ENCODE measurements at places on chromosomes 7 and 10. TPM values are rescaled to one million over a fixed set of nuclear protein-coding genes. Genes with fewer than 3 reads are reported as not detected.

Gene CYP2C8
- polyA plus RNA-seq = not detected

Gene ZNF487
- polyA plus RNA-seq = 4.0 TPM

Gene ASZ1
- 0.03 TPM for polyA plus RNA-seq

Gene CNNM1
- 1.0 TPM for polyA plus RNA-seq

Gene RAB19
- not detected for polyA plus RNA-seq

GRCh38 chr7:8549046-8549445 is 115.6 kb downstream of the NXPH1 start:
- H3K4me3 ChIP-seq = no peak overlapping the region
- H3K27ac ChIP-seq = no peak overlapping the region

GRCh38 chr7:732094-732541 is 5.0 kb upstream of the PRKAR1B start:
- peaks cover 4% of the 10 kb centered on the region for H3K36me3 ChIP-seq
- H3K27me3 ChIP-seq = no peaks in the 10 kb centered on the region
- DNase-seq = peak; percentile 38
- no peak overlapping the region for H3K27ac ChIP-seq
- H3K4me1 ChIP-seq = peaks cover 7% of the 10 kb centered on the region

GRCh38 chr10:16116404-16117304 is 256.3 kb upstream of the MINDY3 start:
- no peaks in the 10 kb centered on the region for H3K4me1 ChIP-seq
- H3K27me3 ChIP-seq = no peaks in the 10 kb centered on the region
- no peak overlapping the region for H3K27ac ChIP-seq

DNA sequence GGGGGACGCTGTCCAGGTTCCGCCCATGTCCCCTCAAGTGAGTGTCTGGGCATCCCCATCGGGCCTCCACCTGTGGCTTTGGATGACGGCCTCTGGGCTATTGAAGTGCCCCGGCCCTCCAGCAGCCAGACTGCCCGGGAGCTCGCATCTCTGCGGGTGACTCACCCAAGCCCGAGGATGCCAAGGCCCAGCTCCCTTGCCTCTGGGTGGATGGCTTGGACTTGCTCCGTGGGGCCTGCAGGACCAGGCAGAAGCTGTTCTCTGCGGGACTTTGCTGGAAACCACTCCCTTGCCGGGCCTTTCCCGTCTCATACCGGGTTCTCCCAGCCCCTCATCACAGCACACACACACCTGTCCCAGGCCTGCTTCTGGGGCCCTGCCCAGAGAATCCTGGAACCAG is 22.4 kb downstream of the DPYSL4 start:
- no peak overlapping the region for H3K27ac ChIP-seq
- no peak overlapping the region for H3K4me3 ChIP-seq
- no peaks in the 10 kb centered on the region for H3K4me1 ChIP-seq
- no peaks in the 10 kb centered on the region for H3K36me3 ChIP-seq
- no peaks in the 10 kb centered on the region for H3K27me3 ChIP-seq

GRCh38 chr7:127927348-127927696 is 103.9 kb downstream of the LRRC4 start:
- no peak overlapping the region for H3K4me3 ChIP-seq
- no peak overlapping the region for H3K27ac ChIP-seq
- peak; percentile 68 for DNase-seq
- no peaks in the 10 kb centered on the region for H3K27me3 ChIP-seq
- H3K36me3 ChIP-seq = no peaks in the 10 kb centered on the region
- H3K4me1 ChIP-seq = peaks cover 2% of the 10 kb centered on the region

DNA sequence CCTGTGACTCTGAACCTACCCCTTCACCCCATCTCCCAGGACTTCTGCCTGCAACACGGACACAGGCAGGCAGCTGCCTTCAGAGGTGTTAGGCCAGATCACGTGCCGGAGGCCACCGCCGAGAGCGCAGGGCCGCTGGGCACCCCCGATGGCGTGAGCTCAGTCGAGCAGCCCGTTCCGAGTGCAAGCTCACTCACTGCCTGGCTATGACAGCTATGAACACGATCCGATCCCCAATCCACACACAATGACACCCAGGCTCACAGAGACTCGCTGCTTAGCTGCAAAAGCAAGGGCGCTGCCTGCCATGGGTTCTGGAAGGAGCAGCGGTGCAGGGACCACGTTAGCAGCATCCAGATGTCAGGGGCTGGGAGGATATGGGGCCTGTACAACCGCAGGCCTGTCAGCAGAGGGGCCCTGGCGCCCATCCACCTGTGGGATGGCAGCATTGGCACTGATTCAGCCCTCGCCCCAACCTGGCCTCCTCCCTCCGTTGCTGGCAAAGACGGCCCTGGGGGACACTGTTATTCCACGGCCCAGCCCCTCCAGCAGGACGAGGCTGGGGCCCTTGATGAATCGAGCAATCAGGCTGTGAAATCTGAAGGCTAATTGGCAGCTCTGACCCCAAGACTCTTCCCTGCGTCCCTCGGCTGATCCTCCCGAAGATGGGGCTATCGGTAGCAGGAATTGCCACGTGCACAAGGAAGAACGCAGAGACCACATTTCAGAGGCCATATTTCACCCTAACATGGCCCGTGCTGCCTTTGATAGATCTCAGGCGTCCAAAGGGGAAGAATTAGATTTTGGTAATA is 230.1 kb downstream of the ELFN1 start:
- peak; percentile 13 for DNase-seq
- no peak overlapping the region for H3K4me3 ChIP-seq
- peaks cover 13% of the 10 kb centered on the region for H3K4me1 ChIP-seq
- H3K36me3 ChIP-seq = no peaks in the 10 kb centered on the region
- H3K27me3 ChIP-seq = no peaks in the 10 kb centered on the region

DNA sequence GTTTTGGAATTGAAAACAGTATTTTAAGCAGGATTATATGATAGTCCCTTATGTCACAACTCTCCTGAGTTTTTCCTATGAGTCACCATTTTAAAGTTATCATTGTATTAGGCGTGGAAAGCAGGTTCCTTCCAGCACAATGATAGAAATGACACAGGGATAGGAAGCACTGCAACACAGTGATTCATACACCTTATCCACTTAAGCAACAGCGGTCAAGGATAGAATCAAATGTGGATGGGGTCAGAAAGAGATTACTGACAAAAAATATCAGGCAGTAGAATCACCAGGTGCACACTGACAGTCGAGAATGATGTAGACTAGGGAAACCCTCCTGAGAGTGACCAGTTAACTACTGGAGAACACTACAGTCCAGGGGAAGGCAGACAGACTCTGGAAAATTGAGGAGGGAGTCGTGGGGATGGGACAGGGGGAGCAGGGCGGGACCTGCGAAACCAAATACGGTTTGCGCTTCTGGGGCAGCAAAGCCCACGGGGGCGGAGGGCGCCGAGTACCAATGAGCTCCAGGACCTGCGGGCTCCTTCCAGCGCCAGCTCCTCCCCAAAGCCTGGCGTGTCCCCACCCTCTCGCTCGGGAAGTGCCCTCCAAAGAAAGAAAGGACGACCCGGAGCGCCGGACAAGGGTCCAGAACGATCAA is 479 bp downstream of the PNPLA8 start:
- H3K27me3 ChIP-seq = no peaks in the 10 kb centered on the region
- H3K4me1 ChIP-seq = peaks cover 4% of the 10 kb centered on the region
- H3K4me3 ChIP-seq = peak overlapping the region; percentile 90
- DNase-seq = peak; percentile 86

DNA sequence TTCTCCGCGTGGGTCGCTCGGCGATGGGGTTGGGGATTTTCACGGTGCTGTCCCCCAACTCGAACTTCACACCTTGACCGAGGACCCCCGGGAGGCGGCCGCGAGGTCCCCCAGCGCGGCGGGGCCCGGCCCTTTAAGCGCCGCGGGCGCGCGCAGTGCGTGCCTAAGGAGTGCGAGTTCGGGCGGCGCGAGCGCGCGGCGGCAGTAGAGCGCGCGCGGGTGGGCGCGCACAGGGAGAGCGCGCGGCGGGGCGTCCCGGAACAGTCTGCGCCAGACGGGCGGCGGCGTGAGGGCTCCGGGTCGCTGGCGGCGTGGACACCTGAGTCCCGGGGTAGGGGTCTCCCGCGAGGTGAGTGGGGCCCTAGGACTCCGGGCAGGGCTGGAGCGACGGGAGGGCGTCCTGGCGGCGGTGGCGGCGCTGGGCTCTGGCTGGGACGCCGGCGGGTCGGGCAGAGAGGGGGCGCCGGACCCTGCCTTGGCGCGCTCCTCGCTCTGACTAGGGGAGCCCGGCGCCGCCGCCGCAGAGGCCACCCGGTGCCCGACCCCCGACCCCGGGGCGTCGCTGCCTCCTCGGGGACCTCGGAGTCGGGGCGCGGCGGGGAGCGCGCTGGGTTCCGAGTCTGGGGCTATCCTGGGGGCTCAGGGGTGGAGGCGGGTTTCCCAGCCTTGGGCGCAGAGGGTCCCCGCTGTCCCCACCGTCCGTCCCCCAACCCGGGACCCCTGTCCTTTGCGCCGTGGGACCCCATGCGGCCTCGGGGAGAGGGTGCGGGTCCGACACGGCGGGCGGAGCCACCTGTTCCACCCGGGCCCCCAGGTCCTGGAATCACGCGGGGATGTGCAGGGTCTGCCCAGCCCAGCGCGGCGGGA is at the start of gene PROSER2:
TSS of gene PROSER2 (plus strand) at position 235 of the 867 bp plus-strand sequence. CDS start 28,722 bp downstream, outside the sequence.
- H3K36me3 ChIP-seq = no peaks in the 10 kb centered on the region
- no peaks in the 10 kb centered on the region for H3K27me3 ChIP-seq
- peak within 1 kb of the TSS; percentile 40 for H3K27ac ChIP-seq
- DNase-seq = peak; percentile 55
- H3K4me3 ChIP-seq = peak within 1 kb of the TSS; percentile 55
- H3K4me1 ChIP-seq = no peaks in the 10 kb centered on the region

DNA sequence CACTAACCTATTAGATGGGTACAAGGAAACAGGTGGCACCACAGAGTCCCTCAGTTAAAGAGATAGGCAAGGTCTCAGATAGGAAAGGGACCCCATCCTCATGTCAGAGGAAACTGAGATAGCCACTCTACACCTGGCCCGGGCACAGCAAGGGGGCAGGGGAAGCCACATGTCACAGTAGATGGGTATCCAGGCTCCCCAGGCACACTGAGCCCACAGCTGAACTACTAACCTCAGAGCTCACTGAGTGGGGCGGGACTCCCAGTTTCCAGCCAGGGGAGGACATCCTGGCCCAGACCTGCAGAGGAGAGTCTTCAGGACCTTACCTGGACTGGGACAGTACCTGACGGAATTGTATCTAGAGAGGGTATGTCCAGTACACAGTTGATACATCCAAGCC is 3.7 kb upstream of the CDHR1 start:
- H3K4me3 ChIP-seq = no peak overlapping the region
- H3K4me1 ChIP-seq = no peaks in the 10 kb centered on the region
- H3K27me3 ChIP-seq = peaks cover 27% of the 10 kb centered on the region

DNA sequence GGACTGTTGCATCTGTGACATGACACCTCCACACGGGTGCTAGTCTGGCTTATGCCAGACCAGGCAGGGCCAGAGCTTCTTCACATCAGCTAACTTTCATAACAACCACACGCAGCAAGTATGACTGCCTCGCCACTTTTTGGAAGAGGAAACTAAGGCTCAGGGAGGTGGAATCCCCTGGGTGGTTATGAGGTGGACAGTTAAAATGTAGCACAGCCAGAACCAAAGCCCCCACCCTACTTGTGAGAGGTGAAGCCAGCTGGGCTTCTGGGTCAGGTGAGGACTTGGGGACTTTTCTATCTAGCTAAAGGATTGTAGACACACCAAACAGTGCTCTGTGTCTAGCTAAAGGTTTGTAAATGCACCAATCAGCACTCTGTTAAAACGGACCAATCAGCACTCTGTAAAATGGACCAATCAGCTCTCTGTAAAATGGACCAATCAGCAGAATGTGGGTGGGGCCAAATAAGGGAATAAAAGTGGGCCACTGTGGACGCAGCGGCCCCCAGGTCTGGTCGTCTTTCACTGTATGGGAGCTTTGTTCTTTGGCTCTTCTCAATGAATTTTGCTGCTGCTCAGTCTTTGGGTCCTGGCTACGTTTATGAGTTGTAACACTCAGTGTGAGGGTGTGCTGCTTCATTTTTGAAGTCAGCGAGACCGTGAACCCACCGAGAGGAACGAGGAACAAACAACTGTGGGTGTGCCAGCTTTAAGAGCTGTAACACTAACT is 171.0 kb downstream of the PTPN20 start:
- no peaks in the 10 kb centered on the region for H3K36me3 ChIP-seq
- no peak for DNase-seq
- no peaks in the 10 kb centered on the region for H3K27me3 ChIP-seq
- H3K27ac ChIP-seq = no peak overlapping the region
- H3K4me3 ChIP-seq = no peak overlapping the region

DNA sequence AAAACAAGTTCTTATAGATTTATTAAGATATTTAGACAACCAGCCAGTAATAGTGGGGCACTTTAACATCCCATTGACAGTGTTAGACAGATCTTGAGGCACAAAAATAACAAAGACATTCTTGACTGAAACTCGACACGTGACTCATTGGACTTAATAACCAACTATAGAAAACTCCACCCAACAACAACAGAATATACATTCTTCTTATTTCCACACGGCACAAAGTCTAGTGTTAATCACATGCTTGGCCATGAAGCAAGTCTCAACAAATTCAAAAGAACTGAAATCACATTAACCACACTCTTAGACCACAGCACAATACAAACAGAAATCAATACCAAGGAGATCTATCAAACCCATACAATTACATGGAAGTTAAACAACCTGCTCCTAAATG is 138.1 kb downstream of the ARL5B start:
- no peaks in the 10 kb centered on the region for H3K4me1 ChIP-seq
- H3K4me3 ChIP-seq = no peak overlapping the region
- H3K36me3 ChIP-seq = no peaks in the 10 kb centered on the region
- peak; percentile 18 for DNase-seq

DNA sequence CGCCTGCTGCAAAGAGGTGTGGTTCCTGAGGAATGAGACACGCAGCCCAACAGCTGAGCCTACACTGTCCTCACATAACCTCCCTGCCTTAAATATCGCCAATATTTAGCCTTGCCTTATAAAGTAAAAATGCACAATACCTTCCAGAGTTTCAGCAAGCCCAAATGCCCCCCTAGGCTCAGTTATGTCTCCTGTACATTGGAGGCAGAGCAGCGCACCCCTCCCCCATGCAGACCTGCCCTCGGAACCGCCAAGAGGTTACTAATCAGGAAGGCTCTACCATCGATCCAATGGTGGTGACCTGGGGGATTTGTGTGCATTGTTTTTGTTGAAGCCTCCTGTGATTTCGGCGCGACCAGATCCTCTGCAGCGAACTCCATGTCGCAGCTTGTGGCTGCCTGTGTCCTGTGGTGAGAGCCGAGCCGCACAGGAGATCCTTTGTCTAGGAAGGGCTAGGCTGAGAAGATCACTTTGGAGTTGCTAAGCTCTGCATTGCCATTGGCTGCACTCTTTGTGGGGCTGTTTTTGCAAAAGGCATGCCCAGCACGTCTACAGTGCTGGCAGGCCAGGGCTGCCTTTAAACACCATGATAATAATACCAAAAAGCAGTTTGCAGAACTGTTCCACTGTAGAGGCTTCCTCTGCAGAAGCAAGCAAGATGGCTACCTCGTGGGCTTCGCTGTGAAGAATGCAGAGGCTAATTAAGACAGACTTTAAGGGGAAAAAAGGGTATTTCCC is 40.1 kb downstream of the TET1 start:
- peak overlapping the region; percentile 51 for H3K4me3 ChIP-seq
- H3K4me1 ChIP-seq = peaks cover 18% of the 10 kb centered on the region
- H3K27ac ChIP-seq = peak overlapping the region; percentile 52
- no peaks in the 10 kb centered on the region for H3K27me3 ChIP-seq
- H3K36me3 ChIP-seq = no peaks in the 10 kb centered on the region

GRCh38 chr7:121398246-121398645 is 2.1 kb upstream of the FAM3C start:
- DNase-seq = no peak
- no peaks in the 10 kb centered on the region for H3K36me3 ChIP-seq
- H3K4me1 ChIP-seq = peaks cover 2% of the 10 kb centered on the region
- H3K27ac ChIP-seq = no peak overlapping the region

GRCh38 chr10:114767986-114768821 is 53.4 kb upstream of the FHIP2A start:
- no peaks in the 10 kb centered on the region for H3K27me3 ChIP-seq
- no peak overlapping the region for H3K27ac ChIP-seq
- DNase-seq = no peak

Measured in fibroblast of lung (primary cell).